ENCODE measurements at places on chromosomes 12 and 14.

DNA sequence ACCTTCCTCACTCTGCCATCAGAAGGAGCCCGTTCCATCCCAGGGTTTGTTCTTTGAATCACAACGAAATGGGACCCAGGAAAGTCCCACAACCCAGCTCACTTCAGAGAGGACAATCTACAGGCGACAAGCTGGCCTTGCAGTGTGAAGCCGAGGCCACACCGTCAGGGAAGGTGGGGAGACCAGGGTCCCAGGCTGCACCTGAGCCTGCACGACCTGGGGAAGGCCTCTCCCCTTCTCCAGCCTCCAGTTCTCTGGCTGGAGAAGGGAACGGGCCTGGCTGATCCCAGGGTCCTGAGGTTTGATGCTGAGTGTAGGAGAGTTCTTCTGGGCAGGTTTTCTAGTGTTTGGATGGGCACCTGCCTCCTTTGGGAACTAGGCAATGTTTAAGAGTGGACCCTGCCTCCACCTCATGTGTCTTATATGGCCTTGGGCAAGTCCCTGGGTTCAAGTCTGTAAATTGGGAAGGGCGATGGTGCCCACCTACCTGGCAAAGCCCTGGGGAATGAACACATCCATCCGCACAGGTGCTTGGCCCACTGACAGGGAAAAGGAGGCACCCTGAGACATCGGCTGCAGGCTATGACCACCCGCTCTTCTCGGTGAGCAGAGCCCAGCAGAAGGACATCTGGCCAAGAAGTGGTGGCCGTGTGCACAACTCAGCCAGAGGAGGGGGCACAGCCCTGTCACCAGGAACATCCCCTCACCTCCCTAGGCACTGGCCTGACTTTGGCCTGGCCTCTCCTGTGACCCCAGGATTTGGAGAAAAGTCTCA lies 77.9 kb upstream of the BCL11B start:
- H3K27me3 ChIP-seq, result no peaks in the 10 kb centered on the region
- H3K4me1 ChIP-seq, result no peaks in the 10 kb centered on the region
- H3K4me3 ChIP-seq, result no peak overlapping the region
- DNase-seq, result peak; percentile 44
- H3K36me3 ChIP-seq, result no peaks in the 10 kb centered on the region

- H3K27me3 ChIP-seq, result no peaks in the 10 kb centered on the region
- H3K4me3 ChIP-seq, result no peak overlapping the region
- no peak for DNase-seq
- no peaks in the 10 kb centered on the region for H3K4me1 ChIP-seq
- no peaks in the 10 kb centered on the region for H3K36me3 ChIP-seq
Observed at GRCh38 chr12:127649961-127650360, 617.0 kb upstream of the TMEM132C start.

- H3K27ac ChIP-seq, result no peak overlapping the region
- no peak for DNase-seq
- H3K36me3 ChIP-seq, result no peaks in the 10 kb centered on the region
- no peak overlapping the region for H3K4me3 ChIP-seq
- no peaks in the 10 kb centered on the region for H3K4me1 ChIP-seq
Observed at GRCh38 chr12:95970905-95971304, 25.2 kb downstream of the HAL start.

DNA sequence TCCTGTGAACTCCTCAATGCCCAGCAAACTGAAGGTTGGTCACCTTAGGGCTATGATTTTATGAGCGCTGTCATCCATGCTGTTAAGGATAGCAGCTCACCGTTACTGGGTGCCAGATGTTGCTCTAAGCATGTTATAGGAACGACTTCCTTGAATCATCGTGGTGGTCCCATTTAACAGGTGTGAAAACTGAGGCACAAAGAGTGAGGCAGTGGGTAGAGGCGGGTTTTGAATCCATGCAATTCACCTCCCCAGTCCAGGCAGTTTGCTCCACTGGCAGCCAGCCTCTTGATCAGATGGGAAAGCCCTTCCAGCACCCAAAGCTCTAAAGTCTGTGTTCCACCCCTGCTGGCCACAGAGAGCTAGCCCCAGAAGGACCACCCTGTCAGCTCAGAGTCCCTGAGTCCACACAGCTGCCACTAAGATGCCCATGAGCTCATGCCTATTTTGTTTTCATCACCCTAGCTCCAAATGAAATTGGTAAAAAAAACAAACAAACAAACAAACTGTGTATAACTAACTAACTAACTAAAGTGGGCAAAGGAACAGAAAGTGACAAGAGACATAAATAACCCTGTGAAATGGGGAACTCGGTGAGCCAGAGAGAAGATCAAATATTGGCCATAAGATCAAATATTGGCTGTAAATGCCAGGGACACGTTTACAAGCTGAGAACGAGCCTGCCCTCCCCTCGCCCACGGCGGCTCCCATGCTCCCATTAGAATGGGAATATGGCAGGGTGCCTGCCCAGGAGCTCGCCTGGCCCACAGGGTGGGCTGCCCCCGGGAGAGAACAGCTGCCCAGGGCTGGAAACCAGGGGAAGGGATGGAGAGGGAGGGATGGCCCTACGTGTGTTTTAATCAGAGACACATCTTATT lies 72.3 kb upstream of the RFLNA start:
- no peak overlapping the region for H3K4me3 ChIP-seq
- no peak overlapping the region for H3K27ac ChIP-seq
- no peak for DNase-seq
- H3K4me1 ChIP-seq, result no peaks in the 10 kb centered on the region
- H3K36me3 ChIP-seq, result no peaks in the 10 kb centered on the region

GRCh38 chr12:28110329-28110728 lies 79.9 kb upstream of the CCDC91 start:
- H3K27ac ChIP-seq, result no peak overlapping the region
- no peak overlapping the region for H3K4me3 ChIP-seq
- no peaks in the 10 kb centered on the region for H3K36me3 ChIP-seq

DNA sequence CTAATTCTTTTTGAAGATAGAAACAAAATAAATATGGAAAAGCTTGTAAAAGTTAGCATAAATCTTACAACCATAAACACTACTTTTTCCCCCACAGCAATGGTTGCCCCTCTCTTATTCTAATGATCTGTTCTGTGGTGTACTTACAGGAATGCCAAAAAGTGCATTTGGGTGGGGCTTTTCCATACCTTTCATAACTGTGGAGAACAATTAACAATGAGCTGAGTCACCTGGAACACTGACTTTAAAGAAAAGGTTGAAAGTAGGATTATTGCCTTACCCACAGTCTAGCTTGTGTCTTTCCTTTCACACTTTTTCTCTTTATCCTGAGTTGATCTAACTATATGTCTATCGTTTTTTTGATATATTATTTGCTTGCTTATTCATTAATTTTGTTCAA lies 86.9 kb downstream of the TPH2 start:
- H3K4me1 ChIP-seq, result no peaks in the 10 kb centered on the region
- no peak overlapping the region for H3K4me3 ChIP-seq
- H3K27ac ChIP-seq, result no peak overlapping the region
- no peak for DNase-seq
- H3K36me3 ChIP-seq, result no peaks in the 10 kb centered on the region

DNA sequence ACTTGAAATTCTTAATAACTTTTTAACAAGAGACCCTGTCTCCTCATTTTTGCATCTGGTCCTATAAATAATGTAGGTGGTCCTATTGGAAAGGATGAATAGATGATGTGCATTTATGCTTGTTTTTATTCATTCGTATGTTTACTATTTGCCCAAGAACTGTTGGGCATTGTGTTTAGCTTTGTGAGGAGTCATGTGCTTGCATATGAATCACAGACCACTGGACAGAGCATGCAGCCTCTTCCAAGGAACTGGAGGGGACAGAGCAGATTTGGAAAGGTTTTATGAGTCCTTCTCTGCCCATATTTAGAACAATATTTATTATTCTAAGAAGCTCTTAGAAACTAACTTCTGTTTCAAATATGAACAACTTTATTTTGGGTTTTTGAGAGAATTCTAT lies 414.0 kb downstream of the SOX5 start:
- no peak overlapping the region for H3K27ac ChIP-seq
- H3K4me3 ChIP-seq, result no peak overlapping the region
- H3K4me1 ChIP-seq, result no peaks in the 10 kb centered on the region
- DNase-seq, result no peak
- H3K36me3 ChIP-seq, result no peaks in the 10 kb centered on the region
- no peaks in the 10 kb centered on the region for H3K27me3 ChIP-seq

DNA sequence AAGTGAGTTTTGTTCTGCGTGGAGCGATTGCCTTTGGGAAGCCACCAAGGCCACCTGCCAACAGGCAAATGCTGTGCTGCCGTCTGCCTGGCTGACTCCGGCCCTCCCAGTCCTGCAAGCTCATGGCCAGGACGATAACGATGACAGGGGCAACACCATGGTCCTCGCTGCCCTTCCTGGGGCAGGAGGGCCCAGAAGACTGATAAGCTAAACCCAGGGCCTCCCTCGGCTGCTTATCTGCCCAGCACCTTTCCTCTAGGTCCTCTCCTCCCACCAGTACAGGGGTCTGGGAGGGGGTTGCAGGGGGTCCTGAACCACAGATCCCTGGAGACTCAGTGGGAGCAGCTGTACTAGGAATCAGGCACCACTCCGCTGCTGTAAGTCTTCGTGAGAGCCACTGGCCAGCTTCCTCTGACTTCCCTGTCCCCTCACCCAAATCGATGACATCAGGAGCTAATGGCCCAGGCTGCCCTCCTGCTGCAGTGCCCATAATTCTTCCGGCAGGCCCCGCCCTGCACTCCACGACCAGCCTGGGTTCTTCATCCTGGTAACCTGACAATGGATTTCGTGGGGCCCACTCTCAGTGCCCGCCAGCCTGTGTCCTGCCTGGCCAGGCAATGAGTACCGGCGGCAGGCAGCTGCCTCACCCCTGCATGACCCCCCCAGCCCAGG lies 5.1 kb downstream of the ANKRD9 start:
- DNase-seq, result no peak
- H3K36me3 ChIP-seq, result no peaks in the 10 kb centered on the region
- no peak overlapping the region for H3K4me3 ChIP-seq
- H3K27ac ChIP-seq, result peak overlapping the region; percentile 36
- H3K27me3 ChIP-seq, result no peaks in the 10 kb centered on the region

DNA sequence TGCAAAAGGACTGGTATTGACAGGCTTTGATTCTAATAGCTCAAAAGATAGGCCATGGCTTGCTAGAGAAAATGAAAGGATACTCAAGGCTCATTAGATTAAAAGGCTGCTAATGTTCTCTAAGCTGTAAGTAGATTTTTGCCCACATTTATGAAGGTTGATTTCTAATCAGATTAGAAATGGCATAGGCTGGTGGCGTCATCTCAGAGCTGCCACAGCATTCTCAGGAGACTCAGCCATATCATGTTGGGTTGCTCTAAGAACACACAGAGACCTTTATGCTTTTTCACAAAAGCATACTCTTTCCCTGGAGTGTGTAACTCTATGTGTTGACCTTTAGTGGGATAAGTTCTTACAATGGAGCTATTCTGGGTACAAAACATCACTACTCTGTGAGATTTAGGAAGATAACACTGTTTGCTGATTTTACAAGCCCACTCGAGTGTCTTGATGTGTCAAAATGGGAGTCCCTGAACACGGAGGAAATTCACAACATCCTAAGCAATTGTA lies 576.0 kb downstream of the NRXN3 start:
- H3K27ac ChIP-seq, result no peak overlapping the region
- no peaks in the 10 kb centered on the region for H3K27me3 ChIP-seq
- H3K4me3 ChIP-seq, result no peak overlapping the region
- H3K4me1 ChIP-seq, result no peaks in the 10 kb centered on the region
- no peak for DNase-seq

- H3K4me3 ChIP-seq, result no peak overlapping the region
- H3K27me3 ChIP-seq, result no peaks in the 10 kb centered on the region
- no peaks in the 10 kb centered on the region for H3K4me1 ChIP-seq
- H3K36me3 ChIP-seq, result no peaks in the 10 kb centered on the region
- no peak overlapping the region for H3K27ac ChIP-seq
- DNase-seq, result no peak
Observed at GRCh38 chr14:51616724-51617409, 34.8 kb upstream of the FRMD6 start.

GRCh38 chr12:45575823-45576475 lies 153.6 kb upstream of the ARID2 start:
- no peaks in the 10 kb centered on the region for H3K27me3 ChIP-seq
- H3K4me3 ChIP-seq, result no peak overlapping the region
- H3K36me3 ChIP-seq, result no peaks in the 10 kb centered on the region
- no peaks in the 10 kb centered on the region for H3K4me1 ChIP-seq
- no peak for DNase-seq

- no peaks in the 10 kb centered on the region for H3K4me1 ChIP-seq
- no peak for DNase-seq
- no peaks in the 10 kb centered on the region for H3K27me3 ChIP-seq
- H3K36me3 ChIP-seq, result no peaks in the 10 kb centered on the region
- H3K27ac ChIP-seq, result no peak overlapping the region
Observed at GRCh38 chr12:55626154-55626553, 10.5 kb upstream of the OR10P1 start.

GRCh38 chr12:123267991-123268843 lies 3.4 kb downstream of the CDK2AP1 start:
- no peak overlapping the region for H3K4me3 ChIP-seq
- H3K27me3 ChIP-seq, result no peaks in the 10 kb centered on the region
- peak overlapping the region; percentile 83 for H3K27ac ChIP-seq
- H3K4me1 ChIP-seq, result peaks cover 3% of the 10 kb centered on the region

Measured in ascending aorta (tissue), 2 donors.